NCI-H2081 treated with DMSO at 0.1 percent for 48 hours (cell line): ENCODE measurements at places on chromosomes 4 and X.
A peak's percentile ranks its signal among the peaks of the same experiment; 100 is the strongest.

DNA sequence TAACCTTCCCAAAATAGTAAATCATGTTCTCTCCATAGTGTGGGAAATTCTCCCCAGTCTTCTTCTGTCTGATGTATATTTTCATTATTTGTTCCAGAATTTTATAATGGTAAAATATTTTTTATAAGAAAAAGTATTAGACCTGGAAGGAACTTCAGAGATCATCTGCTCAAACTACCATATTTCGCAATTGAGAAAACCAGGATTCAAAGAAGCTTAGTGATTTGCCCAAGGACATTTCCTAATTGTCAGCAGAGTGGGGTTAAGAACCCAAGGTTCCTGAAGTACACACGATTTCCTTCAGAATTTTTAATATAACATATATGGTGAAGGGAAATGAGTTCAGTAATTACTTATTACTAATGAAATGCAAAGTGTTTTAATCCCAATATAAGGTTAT lies 24.1 kb downstream of the OCIAD1 start:
- no peak for DNase-seq

DNA sequence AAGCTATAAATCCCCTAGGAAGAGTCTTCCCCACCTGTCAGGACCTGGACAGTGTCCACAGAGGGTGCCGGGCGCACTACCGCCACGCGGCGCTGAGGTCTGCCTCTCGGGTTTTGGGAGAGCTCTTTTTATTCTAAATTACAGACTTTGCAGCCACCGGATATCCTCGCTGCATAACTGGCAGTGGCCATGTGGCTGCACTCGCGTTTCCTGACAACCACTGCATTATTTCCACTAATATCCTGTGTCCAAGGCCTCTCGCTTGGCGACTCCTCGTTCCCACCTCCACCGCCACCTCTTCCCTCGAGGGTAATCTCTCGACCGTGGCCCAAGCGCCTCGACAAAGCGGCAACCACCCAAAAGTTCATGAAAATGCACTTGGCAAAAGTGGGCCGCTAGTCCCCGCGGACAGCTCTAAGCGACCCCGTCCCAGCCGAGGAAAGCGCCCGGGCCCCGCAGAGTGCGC lies 512 bp upstream of the TMEM131L start:
- peak; percentile 8 for DNase-seq

DNA sequence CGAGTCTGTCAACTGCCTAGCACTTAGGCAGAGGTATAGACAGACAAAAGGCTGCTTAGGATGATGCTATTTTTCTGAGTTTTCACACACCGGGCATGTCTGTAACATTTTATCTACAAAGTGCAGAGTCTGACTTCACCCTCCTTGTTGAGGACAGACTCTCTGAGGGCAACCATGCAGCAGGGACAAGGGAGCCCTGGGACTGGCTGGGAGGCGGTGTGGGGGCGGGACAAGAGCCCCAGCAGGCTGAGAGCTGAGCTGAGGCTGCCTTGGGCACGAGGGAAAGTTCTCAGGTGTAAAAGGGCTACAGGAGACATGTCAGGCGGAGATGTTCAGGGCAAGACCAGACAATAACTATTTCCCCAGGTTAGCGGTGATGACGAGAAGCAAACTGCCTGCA lies 81.6 kb downstream of the GATB start:
- DNase-seq: no peak

DNA sequence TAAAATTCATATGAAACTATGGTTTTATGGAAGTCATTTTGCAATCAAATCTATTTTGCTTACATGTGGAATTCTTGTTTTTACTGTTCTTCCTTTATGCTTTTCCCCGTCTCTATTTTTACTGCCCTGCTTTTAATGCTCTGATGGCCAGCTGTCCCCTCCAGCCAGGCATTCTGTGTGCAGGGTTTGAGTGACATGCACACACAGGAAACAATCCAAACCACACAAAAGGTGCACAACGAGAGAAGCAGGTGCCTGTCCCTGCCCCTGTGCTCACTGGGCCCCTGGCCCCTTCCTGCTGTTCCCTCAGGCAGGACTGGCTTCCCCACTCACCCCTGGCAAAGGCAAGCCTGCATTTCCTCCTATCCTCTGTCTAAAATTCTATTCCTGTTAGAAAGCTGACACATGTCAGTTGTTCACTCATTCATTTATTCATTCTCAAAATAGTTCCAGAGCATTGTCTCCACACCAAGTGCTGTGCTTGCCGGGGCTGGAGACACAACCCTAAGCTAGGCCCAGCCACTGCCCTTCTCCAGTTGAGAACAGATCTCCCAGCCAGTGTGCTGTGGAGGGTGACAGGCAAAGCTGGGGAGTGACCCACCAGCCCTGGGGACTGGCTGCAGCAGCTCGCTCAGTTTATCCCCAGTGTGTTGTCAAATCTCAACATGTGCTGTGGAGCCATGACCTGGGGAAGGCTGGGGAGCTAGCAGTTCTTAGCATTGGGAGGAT lies 346.3 kb downstream of the FBXW7 start:
- no peak for DNase-seq

DNA sequence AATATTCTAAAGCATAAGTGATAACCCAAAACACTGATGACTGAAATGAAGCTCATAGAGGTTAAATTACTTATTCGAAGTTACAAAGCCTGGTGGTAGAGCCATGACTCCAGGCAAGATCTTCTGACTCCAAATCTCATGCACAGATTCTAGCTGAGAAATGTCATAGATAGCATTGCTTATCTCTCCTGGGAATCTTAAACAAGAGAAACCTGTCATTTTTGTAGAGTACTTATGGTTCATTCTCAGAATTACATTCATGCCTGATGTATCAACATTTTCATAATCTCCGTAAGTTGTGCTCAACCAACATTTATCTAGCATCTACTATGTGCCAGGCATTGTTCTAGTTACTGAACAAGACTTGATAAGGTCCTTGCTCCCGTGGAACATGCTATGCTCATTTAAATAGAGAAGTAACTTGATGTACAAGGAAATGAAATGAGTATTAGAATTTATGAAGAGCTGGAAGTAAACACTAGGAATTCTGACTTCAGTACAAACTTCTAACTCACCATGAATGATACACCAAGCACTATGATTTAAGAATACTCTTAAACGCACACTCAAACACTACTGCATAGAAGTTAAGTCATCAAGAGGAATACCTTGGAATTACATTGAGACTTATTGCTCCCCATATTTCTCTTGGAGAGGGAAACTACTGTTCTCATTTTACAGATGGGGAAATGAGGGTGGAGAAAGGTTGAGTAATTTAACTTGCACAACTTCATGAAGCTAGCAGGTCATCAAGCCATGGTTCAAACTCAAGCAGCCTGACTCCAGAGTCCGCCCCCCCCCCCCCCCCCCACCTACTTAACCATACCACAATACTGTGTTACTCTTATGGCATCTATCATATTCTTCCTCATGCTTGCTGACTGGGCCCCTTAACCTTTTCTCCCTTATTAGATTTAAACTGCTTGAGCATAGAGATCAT lies 45.4 kb downstream of the MBNL3 start:
- DNase-seq: no peak

- no peak for DNase-seq
Observed at GRCh38 chr4:3489451-3489962, 26.4 kb downstream of the DOK7 start.

- DNase-seq: no peak
Observed at GRCh38 chr4:179441596-179441995, 1999.4 kb upstream of the AGA start.
